Activated CD8-positive, alpha-beta memory T cell treated with anti-CD3 and anti-CD28 coated beads, Interleukin-2, amount 10 ng/mL, durations not matched to agents 7 days and 5 days (primary cell): ENCODE measurements at places on chromosomes 5 and 9.

DNA sequence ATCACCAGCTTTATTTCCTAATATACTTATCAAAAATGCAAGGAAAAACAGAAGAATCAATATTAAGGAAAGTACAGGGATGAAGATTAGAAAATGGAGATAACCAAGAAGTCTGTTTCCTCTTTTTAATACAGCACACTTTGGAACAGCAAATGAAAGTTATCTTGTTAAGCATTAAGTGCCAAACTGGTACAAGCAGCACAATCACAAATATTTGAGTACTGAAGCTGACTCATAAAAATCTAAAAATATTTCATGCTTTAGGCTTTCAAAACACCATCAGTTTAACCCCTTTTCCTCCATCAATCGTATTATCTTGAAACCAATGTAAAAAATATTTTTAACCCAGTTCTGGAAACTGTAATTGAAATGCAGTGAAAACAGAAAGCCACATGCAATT lies 2.7 kb downstream of the FBXW11 start:
- DNase-seq, result no peak

DNA sequence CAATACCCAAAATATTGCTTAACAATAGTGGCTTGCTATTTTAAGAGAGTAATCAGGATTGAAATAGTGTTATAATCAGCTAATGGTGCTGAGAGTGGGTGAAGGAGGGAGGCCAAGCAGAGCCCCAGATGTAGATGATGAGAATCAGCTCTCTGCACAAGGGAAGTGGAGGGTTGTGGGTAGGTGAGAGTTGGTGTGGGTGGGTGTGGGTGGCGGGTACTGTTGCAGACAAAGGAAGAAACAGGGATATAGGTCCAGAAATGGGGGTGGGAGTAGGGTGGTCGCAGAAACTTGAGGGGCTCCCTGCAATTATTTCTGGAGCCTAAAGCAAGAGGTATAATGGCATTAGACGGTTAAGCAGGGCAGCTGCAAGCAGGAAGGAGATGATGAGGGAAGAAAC lies 7.4 kb upstream of the ADCY2 start:
- DNase-seq, result no peak

- DNase-seq, result no peak
Observed at GRCh38 chr5:170693701-170694100, 89.8 kb upstream of the GABRP start.

DNA sequence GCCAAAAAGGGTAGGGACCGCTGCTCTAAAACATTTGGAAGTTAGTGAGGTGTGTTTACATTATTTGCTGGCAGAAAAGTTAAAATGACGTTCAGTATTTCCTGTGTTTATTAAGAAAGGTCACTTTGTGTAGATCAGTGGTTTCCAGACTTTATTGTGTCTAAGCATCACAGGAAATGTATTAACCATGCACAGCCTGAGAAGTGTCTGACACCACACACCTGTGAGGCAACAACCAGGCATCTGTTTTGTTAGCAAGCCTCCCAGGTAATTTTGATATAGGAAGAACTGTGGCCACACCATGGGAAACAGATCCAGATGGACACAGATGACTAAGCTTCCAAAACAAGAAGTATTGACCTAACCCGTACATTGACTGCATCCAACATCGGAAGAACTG lies 12.0 kb downstream of the TTC1 start:
- no peak for DNase-seq

DNA sequence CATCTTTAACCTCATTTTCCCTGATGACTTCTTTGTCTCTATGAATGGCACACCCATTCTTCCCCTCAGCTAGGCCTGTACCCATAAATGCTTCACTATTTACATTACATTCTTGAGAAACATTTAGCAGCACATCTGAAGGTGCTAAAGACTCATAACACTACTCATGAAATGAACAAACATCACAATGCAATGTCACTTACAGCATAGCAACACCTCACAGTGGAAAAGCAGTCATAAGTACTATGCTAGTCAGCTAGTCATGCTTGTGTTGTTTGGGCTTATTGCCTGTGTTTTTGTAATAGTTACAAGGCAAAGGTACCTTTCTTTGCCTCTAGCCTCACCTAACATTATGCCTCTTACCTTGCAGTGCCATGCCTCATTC lies 228.9 kb downstream of the KIAA0825 start:
- no peak for DNase-seq
